ENCODE measurements at places on chromosomes 16 and 17. TPM values are rescaled to one million over a fixed set of nuclear protein-coding genes. Genes with fewer than 3 reads are reported as not detected.

DNA sequence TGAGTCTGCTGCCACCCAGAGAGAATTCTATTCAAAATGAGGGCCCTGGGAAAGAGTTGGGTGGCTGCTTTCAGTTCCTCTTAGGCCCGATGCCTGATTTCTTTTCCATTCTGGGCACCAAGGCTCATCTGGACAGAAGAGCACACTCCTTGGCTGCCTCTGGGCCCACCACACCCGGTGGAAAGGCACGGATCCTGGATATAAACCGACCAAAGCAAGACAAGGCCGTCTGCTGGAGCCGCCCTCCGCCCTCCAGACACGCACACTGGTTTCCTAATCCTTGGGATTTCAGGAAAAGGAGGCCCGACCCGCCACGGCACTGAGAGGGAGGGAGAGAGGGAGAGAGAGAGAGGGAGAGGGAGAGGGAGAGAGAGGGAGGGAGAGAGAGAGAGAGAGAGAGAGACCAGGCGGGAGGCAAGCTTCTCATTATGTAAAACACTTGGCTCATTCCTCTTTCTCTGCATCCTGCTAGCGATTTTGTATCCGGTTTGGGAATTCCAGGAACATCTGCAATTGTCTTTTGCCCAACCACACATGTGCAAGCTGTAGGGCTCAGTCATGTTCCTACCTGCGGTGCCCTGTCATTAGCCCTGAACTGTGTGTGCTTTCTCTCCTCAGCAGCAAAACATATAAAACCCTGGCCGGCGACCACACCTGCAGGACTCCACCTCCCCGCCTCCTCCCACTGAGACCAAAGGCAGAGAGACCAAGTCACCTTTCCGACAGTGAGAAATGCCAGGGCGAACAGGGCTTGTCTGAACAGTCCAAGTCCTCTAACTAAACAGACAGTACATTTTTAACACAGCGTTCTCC is 347.2 kb downstream of the SOX9 start:
- peak; percentile 69 for DNase-seq

GRCh38 chr16:12461971-12462370 is 341.7 kb downstream of the CPPED1 start:
- DNase-seq = no peak

DNA sequence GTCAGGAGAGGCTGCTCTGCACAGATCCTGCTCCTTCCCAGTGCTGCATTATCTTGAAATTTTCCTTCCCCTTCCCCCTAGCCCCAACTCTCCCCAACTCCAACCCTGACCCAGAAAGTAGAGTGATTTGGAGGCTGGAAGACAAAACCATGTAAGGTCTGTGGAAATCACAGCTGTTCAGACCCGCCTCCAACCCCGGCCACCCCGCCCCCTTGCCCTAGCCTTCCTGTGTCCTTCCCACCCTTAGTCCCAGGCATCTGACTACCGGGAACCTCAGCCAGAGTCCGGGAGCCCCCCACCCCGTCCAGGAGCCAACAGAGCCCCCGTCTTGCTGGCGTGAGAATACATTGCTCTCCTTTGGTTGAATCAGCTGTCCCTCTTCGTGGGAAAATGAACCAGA is at the start of gene AOC3:
TSS of gene AOC3 (plus strand) at position 246 of the 400 bp plus-strand sequence. CDS start at position 391, 145 bp downstream.
- peak; percentile 69 for DNase-seq

DNA sequence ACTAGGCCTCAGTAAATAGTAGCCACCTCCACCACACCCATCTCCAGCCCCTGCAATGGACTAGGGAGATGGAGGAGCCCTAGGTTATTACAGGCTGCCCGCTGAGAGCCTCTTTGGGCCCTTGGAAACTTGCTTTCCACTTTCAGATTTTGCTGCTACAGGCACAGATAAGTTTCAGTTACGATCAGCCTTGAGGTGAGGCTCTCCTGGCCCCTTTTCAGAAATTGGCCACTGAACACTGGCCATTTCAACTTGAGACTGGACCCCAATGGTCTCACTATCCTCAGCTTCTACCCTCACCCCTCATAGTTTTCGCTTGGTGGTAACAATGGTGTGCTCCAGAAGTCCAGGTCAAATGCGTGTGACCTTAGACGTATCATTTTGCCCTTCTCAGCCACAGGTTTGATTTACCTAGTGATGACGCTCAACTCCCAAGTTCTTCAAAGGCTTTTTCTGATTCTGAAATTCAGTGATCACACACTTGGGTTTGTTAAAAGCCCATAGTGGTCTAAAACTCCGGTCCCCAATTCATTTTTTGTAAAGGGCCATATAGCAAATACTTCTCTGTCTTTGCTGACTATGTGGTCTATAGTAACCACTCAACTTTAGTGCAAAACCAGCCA is 1.0 kb downstream of the PMM2 start:
- no peak for DNase-seq

- DNase-seq = no peak
Observed at GRCh38 chr17:79517827-79518584, 92.8 kb downstream of the RBFOX3 start.

DNA sequence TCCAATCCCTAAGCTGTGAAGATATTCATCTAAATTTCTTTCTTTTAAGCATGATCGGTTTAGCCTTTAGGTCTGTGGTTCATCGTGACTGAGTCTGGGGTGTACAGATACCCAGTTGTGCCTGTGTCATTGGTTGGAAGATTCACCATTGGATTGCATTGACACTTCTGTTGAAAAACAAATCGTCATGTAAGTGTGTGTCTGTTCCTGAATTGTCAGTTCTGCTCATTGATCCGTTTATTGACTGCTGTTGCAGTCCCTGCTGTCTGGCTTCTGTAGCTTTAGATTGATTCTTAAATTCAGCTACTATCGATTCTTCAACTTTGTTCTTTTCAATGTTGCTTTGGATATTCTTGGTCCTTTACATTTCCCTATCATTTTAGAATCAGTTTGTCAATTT is 21.0 kb upstream of the ZNF469 start:
- no peak for DNase-seq

DNA sequence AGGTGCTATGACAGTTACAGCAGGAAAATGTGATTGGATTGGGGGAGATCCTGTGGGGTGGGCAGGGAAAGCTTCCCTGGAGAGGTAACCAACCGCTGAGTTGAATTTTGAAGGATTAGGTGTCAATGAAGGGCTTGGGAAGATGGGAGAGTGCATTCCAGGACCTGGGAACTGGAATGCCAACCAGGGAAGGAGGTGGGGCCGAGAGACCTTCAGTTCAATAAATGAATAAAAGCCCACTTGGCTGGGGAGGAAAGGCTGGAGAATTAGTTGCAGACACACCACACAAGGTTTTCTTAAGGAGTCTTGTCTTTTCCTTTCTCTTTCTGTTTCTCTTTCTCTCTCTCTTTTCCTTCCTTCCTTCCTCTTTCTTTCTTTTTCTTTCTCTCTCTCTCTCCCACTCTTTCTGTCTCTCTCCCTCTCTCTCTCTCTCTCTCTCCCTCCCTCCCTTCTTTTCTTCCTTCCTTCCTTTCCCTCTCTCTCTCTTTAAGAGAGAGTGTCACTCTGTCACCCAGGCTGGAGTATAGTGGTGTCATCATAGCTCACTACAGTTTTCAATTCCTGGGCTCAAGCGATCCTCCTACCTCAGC is 3.3 kb downstream of the USP43 start:
- DNase-seq = no peak

- no peak for DNase-seq
Observed at GRCh38 chr17:10628756-10629155, 28.4 kb downstream of the MYH3 start.

DNA sequence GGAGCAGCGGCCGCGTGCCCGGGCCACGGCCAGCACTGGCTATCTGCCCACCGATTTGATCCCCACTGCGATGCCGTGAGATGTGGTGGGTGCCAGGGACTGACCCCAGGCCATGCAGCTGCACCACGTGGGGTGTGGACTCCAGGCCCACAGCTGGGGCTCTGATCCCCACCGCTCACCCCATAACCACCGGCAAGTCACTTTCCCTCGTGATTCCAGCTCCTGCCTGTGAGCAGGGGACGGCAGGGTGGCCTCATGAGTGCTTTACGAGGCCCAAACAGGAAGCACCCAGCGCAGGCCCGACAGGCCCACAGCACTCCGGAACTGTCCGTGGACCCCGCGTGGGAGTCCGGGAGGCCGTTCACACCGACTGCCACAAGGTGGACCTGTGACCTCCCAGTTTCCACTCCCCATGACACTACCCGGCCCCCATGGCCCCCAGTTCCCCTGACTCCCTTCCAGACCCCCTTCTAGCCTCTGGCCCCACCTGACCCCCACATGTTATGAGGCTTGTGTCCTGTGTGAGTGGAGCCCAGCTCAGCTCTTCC is 616 bp downstream of the PTX4 start:
- DNase-seq = no peak

DNA sequence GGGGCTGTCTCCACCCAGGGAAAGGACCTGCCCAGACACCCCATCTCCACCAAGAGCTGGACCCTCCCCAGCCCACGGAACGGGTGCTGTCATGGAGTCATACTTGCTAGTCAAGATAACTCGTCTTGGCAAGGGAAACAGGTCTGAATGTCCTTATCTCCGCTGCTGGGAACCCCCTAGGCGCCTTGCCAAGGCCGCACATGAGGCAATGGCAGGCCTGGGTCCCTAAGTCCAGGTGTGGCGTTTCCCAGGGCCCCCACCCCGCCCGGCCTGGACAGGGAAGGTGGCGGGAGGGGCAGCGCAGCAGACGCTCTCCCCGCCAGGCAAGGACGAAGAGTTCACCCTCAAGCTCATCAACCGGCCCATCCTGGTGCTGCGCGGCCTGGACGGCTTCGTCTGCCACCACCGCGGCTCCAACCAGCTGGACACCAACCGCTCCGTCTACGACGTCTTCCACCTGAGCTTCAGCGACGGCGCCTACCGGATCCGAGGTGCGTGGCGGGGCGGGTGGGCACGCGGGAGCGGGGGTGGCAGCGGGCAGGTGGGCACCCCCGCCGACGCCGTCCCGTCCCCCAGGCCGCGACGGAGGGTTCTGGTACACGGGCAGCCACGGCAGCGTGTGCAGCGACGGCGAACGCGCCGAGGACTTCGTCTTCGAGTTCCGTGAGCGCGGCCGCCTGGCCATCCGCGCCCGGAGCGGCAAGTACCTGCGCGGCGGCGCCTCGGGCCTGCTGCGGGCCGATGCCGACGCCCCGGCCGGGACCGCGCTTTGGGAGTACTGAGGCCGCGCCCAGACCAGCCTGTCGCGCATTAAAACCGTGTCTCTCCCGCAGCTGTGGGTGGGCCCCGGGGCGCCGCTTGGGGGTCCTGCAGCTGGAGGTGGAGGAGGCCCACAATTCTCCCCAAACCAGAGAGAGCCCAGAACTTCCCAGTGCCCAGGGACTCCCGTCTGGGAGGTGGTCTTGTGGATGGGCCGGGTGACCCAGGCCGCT is 8.4 kb downstream of the FSCN2 start:
- DNase-seq = peak; percentile 71

DNA sequence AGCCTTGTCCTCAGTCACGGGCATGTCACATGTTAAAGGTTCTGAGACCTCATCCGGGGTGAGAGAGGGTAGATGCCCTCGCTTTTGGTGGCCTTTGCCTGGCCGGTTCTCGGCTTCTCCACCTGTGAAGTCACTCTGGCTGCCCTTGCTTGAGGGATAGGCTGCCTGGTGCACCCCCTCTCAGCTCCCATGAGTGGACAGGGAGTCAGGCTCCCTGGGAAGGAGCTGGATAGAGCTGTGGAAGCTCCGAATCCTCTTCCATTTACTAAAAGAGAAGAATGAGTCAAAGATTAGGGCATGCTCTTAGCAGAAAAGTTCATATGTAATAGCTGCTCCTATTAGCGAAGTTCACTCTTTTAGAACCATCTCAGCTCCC is 142.0 kb downstream of the IRX3 start:
- no peak for DNase-seq

GRCh38 chr17:77391668-77392375 is 251.1 kb downstream of the SEC14L1 start:
- peak; percentile 80 for DNase-seq

- no peak for DNase-seq
Observed at GRCh38 chr16:71576971-71577370, at the start of gene TAT. TSS of gene TAT (minus strand) at chr16:71577092. CDS start at chr16:71576415, 677 bp downstream.

- no peak for DNase-seq
Observed at GRCh38 chr17:71870546-71870862, 250.3 kb upstream of the SOX9 start.

DNA sequence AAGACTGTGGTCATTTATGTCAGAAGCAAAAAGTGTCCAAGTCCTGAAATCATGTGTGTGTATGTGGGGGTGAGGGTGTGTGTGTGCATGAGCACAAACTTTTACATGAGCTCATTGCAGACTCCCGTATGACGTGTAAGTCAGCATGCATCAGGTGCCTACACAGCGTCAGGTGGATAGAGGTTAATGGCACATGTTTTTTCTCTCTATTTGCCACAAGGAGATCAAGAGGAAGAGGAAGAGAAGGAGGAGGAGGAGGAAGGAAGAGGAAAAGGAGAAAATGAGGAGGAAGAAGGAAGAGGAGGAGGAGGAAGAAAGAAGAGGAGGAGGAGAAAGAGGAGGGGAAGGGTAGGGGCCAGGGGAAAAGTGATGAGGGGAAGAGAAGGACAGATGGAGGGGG is 178.0 kb upstream of the DYNLRB2 start:
- DNase-seq = no peak

DNA sequence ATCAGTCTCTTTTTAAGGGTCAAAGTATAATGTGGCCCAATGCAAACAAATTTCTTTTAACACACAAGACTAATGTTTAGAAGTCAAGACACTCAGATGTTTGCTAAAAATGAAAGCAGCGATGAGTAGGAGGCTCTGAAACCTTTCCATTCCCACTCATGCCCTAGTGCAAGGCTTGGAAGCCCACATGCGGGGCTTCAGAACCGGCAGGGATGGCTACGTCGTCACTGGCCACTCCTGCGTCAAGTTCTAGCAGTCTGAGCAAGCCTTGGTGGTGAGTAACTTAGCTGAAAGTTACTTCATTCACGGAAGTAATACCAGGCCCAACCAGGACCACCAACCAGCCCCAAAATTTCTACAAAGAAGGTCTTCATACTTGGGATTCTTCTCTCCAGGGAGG is 14.8 kb upstream of the TMED6 start:
- no peak for DNase-seq

GRCh38 chr16:28064706-28065249 is 1.3 kb upstream of the GSG1L start:
- DNase-seq = no peak

- DNase-seq = peak; percentile 73
Observed at GRCh38 chr17:43020030-43020621, 2.1 kb downstream of the VAT1 start.

- peak; percentile 14 for DNase-seq
Observed at GRCh38 chr16:57608462-57609113, 19.8 kb upstream of the ADGRG1 start.

Gene TUFM
- 181 TPM for total RNA-seq

Gene IGF2BP1
- total RNA-seq = not detected

Gene KRT34
- total RNA-seq = not detected

Gene PDF
- total RNA-seq = 4.7 TPM

Gene PIRT
- total RNA-seq = not detected

Gene MT1A
- total RNA-seq = 1.6 TPM

Gene EPX
- total RNA-seq = not detected

Gene P2RX5
- 5.8 TPM for total RNA-seq

Gene ABCA10
- total RNA-seq = 5.7 TPM

Gene YBX2
- total RNA-seq = 1.4 TPM

Gene SEZ6
- total RNA-seq = not detected

Gene SLC7A6OS
- total RNA-seq = 10.9 TPM

Gene ITGAL
- total RNA-seq = 2.3 TPM

All from right cardiac atrium (tissue), 5 donors.